ENCODE measurements at places on chromosomes 3 and 15.

DNA sequence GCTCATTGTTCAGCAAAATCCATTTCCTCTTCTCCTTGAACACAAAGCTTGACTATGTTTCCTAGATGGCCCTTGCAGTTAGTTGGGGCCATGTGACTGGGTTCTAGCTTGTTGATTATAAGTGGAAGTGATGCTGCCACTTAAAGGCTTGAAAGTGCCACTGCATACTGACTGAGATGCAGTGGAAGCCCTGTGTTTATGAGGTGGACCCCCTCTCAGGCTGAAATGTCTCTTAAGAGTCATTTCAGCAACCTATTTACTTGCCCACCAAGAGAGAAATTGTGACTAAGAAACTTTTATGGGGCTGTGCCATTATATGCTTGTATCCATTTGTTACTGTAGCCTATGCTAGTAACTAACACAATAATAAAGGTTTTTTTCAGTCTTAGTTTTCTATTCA, 8.4 kb upstream of the ANP32A start:
- DNase-seq: no peak

DNA sequence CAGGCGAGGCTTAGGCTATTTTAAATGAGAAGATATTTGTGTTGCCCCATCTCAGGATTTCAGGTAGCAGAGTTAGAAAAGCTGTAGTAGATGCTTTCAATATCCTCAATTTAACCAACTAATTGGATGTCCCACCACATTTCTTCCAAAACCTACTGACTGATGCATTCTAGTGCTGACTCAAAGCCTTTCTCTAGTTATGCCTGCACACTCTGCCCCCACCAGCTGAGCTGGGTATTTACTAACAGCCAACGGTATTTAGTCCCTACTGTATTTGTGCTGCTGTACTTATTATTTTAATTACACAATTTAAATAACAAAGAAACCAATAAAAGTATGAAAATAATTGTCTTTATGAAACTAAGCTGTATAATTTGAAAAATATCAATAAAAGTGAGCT, 139.5 kb downstream of the OSBPL10 start:
- no peak for DNase-seq

DNA sequence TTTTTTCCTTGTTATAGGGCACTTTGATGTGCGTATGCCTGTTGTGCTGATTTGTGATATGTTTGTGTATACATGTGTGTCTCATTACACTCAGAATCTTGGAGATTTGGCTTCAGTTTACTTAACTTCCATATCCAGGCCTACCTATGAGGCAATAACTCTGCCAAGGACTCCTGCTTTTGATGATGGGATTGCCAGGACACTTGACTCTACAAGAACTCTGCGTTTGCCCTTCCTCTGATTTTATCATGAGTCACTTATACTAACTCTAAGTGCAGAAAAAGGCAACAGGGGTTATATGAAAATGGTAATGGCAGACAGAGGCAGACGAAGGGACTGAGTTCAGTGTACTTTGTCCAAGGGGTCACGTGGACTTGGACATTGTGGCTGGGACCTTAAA, 33.6 kb downstream of the MCTP2 start:
- no peak for DNase-seq

DNA sequence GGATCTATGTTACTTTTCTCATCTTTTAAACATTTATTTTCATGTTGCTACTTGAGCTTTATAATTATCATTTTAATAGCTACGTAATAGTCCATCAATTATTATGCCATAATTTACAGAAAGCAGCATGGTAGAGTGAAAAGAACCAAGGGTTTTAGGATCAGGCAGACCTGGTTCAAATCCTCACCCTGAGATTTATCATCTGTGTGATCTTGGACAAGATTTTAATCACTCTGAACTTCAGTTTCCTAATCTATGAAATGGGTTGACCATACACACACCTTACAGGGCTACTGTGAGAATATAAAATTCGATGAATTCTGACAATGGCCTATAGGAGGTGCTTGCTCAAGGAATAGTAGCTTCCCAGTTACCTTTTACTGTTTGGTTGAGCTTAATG, 27.1 kb downstream of the BOC start:
- DNase-seq: no peak

DNA sequence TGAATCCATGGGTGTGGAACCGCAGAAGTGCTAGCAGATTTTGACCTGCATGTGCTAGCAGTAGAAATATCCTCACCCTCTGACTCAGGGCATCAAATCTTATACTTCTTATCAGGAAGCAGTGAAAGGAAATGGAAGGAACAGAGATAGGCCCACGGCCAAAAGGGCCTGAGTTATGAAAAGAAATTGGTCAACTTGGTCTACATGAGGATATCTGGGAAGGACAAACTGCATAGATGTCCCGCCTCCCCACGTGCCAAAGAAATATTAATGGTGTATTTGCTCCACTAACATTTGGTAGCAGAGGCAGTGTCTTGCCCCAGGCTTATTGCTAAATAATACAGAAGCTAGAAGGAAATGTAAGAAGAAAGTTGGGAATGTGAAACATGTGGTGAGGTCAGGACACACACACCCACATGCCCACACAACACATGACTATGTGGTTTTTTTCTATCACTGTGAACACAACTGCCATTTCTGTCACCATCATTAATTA, 93.6 kb upstream of the COL8A1 start:
- DNase-seq: no peak

- DNase-seq: no peak
These were observed 21.8 kb downstream of the IGDCC3 start for GRCh38 chr15:65355988-65356353.

DNA sequence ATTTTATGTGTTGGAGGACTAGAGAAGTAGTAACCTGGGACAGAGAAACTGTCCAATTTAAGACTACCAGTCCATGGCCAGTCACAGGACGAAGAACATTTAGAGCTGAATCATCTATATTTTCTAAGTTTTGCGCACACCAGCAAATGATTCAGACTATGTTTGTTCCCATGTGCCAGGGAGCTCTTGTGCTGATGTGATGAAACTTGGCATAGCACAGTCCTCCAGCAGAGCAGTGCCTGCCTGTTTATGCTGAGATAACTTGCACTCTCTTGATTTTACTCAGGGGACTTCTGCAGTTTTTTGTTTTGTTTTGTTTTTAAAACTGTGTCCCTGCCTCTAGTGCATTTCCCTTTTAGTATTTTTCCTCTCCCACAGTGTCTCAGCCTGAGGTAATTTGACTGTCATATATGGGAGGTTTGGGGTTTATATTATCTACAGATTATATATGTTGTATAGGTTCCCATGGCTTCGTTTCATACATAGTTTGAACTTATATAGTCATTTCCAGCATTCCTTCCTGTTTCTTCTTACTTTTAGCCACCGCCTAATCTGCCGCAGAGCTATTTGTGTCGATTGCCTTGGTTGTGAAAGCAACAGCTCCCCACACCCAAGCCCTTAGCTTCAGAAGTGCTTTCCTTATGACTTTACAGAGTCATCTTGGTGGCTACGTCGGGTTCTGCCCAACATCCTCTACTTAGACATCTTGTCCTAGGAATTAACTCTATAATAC, 45.5 kb downstream of the PPM1L start:
- no peak for DNase-seq

- DNase-seq: no peak
These were observed 4.4 kb upstream of the CA12 start for GRCh38 chr15:63385911-63386531.

DNA sequence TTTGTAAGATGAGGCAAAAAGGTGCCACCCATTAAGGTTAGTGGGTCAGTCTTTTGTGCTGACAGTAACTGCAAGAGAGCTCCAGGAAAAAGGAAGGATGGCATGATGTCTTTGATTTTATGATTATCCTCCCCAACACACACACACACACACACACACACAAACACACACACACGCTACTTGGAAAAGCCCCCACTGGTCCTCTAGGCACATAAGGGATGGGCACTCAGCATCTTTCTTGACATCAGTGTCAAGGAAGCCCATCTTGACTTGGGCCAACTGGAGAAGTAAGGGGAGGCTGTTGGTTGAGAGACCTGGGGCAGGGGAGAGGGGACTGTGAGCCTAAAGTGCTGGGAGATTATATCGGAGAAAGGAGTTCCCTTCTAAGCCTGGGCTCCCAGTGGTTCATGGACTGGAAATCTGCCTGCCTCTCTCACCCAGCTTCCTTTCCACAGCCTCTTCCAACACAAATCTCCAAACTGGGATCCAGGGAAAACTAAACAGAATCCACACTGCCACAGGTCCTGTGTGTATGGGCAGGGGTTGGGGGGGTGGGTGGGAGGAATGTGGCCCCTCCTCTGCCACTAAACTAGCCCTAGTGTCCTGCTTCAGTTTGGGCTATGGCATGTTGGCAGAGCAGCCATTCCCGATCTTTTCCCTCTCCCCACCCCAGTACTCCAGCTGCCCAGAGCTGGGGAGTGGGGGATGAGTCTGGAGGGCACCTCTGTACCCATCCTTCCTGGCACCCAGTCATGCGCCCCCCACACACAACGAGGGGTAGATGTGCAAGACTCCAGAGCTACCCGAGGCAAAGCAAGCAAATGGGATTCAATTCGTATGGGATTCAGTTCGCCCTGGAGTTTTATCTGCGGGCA, 1.6 kb downstream of the AMOTL2 start:
- no peak for DNase-seq

GRCh38 chr3:31133541-31133940, 239.1 kb upstream of the GADL1 start:
- no peak for DNase-seq

DNA sequence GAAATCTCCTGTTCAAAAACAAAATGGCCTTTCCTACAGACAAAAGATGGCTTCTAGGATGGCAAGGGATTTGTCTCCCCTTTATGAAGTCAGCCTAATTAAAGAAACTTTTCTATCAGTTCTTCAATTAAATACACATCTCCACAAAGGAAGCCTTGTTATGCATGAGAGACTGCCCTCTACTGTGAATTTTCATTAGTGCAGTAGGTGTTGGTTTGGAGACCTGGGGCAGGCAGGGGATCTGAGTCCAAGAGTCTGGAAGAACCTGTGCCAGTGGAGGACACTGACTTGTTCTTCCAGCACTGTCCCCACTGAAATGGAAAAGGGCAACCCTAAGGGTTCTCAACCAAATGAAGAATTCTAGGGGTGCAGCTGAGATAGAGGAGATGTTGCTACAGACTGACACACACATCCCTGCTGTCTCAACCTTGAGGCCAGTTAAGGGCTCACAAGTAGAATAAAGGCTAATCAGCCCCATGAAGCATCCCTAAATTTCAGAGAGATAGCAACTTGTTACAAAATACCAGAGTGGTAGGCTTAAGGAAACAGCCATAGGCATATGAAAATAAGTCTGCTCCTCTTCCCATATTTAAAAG, 174.0 kb upstream of the PRICKLE2 start:
- peak; percentile 6 for DNase-seq

DNA sequence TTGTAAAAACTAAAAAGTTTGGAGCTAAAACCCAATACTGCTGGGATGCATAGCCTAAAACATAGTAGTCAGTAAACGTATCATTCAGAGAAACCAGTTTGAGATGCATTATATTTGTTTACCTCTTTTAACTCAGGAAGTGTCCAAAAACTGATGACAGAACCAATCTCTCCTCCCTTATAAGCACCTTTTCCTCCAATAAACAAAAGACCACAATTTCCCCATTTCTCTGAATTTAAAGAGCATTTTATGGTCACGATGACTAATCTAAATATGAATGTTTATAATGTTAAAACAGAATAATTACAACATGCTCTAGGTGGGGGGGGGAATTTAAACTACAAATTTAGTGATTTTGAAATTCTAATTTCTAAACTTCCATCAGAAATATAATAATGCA, 58.5 kb downstream of the CEP63 start:
- DNase-seq: no peak

DNA sequence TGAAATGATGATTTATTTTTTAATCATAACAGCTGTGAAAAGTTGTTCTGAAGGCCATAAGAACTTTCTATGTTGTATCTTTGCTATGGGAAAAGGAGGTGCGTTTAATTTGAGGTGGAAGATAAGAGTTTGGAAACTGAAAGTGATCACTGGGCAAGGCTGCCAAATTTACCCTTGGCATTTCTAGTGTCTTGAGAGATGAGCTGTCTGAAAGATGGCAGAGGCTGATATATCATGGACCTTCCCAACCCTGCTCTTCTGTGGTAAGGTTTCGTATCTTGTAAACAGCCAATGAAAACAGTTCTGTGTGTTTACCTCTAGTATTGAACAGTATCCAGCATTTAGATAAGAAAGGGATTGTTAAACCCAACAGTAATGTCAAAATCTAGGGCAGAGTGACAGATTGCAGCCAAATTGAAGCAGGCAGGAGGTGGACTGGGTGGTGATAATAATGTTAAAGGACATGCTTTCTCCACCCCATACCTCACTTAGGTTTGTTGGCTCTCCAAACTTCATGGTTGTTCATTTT, 15.8 kb upstream of the NFKBIZ start:
- no peak for DNase-seq

DNA sequence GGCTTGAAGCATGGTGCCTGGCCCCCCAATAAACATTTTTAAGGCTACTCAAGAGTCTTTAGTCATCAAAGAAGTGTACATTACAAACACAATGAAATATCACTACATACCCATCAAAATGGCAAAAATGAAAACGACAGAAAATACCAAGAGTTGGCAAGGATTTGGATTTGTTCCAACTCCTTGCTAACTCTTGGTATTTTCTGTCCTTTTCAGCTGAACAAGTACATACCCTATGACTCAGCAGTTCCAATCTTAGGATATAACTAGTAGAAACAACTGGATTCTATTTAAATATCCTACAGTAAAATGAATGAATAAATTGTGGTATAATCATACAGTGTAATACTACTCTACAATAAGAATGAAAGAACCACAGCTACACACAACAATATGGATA, 25.1 kb upstream of the GABPB1 start:
- no peak for DNase-seq

DNA sequence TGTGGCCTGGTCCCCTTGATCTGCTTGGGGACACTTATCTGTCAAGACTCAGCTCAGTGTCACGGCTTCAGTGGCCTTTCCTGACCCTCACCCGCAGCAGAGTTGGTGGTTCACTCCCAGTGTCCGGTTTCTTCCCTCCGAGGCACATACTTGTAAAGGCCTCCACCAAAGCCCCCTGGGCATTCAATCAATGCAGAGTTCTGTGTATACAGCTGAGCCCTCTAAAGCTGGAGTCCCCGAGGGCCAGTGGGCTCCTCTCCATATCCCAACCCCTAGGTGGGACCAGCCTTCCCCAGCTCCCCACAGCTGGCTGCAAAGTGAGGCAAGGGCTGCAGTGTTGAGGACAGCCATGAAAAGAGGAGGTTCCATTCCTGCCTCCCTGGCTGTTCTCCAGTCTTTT, 70.9 kb upstream of the RGMA start:
- DNase-seq: no peak

GRCh38 chr3:31873254-31873820, 107.7 kb downstream of the OSBPL10 start:
- DNase-seq: no peak

All from NCI-H774 (cell line).